ENCODE measurements at places on chromosomes 16 and 17.

GRCh38 chr17:8062807-8063483 lies 24.1 kb downstream of the ALOX15B start:
- no peak for DNase-seq

GRCh38 chr17:35764123-35764991 lies 3.7 kb downstream of the C17orf50 start:
- peak; percentile 92 for DNase-seq

DNA sequence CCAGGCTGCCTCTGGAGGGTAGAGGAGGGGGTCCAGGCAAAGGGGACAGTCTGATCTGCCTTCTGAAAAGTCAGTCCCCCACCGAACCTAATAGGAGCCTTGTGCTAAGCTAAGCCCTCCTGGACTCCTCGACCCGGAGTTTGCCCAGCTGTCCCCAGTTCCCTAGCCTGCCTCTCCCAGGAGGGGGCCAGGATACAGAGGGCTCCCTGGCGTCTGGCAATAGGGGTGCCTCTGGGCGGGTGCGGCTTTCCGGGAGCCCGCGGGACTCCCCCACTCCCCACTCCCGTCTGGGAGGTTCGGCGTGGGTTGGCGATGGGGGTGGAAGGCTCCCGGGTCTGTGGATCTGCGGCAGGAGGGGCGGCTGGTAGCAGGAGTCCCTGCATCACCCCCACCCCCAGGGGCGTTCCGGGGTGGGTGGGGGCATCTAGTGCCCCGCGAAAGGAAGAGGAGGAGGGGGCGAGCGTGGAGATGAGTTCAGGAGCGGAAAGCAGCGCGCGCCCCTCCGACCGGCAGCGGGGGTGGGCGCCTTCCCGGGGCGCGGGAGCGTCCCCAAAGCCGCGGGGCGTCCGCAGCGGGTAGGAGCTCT lies 1.2 kb downstream of the GSG1L start:
- no peak for DNase-seq

GRCh38 chr17:45052052-45052772 lies 780 bp upstream of the DCAKD start:
- peak; percentile 54 for DNase-seq

DNA sequence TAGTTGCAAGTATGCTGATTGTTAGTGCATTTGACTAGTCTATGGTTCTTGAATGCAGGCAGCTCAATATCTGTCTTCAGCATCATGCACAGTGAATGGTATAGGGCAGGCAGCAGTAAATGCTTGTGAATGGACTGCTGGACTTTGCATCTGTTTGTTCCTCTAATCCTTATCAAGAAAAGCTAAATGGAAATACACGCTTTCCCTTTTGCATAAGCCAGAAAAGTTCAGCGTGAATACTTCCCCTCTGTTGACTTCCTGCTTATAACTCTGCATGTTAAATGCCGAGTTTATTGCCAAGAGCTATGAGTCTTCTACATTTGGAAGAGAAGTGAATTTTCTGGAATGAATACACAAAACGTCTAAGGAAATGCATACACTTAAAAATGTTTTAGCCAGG lies 127.9 kb upstream of the CPHXL start:
- no peak for DNase-seq

GRCh38 chr16:88356727-88357199 lies 26.0 kb upstream of the ZNF469 start:
- DNase-seq = no peak

DNA sequence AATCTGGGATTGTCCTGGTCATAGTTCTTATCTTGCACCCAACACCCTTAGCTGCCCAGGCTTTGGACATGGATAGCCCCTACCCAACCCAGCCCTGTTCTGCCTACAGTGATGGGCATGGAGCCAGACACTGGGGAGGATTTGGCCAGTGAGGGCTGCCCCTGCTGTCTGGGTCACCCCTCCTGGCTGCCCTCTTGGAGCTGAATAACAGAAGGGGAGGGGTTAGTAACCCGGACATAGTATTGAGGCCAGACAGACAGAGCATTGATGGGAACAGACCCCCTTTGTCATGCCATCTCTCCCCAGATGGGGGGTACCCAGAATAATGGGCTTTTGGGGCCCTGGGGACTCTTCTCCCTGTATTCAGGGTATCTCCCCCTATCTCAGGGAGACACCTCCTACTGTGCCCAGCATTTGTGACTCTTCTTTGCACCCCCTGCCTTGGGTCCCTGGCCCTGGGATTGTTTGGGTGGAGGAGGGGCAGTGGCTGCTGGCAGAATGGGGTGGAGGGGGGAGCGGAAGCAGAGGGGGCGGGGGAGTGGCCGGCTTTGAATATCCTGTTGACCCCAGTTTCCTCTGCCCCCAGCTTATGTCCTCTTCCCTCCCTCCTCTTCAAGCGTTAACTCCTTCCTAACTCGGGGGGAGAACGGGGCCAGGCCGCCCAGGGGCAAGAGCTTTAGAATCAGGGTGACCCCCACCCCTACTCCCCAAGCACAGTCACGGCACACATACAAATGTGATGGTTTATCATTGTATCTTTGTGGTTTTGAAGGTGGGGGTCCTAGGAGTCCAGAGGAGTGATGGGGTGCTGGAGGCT lies 17.0 kb downstream of the GJD3 start:
- no peak for DNase-seq

DNA sequence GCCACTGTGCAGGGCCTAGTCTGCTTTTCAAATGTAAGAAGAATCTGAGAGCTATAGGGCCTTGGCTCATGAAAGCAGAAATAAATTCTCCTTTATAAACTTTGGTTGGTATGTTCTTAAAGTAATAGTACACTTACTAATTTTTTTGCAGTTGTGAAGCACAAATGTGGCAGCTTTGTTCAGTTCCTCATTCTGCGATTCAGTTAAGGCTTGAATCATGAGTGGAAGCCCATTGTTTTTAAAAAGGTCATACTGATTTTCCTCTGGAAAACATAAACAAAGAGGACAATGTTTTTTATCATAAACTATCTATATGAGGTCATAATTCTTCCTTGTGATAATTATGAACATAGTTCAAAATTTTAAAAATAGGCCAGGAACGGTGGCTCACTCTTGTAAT lies 23.6 kb upstream of the DYNC1LI2 start:
- no peak for DNase-seq

DNA sequence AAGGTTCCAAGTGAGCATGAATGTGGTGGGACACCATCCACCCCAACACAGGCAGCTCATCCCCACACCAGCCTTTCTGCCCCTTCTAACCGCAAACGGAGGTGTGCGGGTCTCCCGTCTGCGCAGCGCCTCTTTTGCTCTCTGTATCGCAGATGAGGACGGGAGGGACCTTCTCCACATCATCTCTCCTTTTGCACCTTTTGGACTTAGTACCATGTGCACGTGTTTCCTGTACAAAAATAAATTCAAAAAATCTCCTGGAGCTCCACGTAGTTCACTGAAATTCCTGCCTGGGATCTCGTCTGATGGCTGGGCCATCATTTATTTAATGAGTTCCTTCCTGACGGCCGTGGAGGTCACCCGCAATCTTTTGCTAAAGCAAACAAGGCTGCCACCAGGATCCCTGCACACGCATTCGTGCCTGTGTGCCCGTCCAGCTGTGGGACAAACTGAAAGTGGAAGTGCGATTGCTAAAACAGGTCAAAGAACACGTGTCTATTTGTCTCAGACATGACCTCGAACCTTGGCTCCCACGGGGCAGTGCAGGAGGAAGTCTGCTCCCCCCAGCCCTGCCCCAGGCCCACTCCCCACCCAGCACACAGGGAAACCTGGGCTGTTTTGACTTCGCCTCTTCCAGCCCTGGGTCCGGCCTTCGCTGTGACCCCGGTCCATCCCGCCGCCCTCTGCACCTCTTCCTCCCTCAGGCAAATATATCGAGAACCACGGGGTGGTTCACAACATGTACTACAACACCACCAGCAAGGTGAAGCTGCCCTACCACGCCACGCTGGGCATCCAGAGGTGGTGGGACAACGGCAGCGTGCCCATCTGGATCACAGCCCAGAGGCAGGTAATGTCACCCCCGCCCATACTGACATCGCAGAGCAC lies 2.3 kb downstream of the ENPP7 start:
- peak; percentile 81 for DNase-seq

DNA sequence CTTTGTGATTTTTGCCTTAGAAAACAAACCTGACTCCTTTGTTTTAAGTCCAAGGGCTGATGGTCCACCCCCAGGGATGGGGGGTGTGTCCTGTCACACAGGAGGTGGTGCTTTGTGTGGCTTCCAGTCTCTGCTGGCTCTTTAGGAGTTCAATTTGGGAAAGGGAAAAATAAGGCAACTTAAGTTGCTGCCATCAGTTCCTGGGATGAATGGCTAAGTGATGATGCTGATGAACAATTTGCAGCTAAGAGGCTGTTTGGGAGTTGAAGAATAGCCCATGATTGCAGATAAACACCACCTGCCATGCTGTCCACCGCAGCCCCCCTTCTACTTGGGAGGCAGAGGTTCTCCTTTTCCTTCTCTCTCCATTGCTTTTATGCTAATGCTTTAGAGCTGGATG lies 40.2 kb downstream of the ARL4D start:
- DNase-seq = no peak

DNA sequence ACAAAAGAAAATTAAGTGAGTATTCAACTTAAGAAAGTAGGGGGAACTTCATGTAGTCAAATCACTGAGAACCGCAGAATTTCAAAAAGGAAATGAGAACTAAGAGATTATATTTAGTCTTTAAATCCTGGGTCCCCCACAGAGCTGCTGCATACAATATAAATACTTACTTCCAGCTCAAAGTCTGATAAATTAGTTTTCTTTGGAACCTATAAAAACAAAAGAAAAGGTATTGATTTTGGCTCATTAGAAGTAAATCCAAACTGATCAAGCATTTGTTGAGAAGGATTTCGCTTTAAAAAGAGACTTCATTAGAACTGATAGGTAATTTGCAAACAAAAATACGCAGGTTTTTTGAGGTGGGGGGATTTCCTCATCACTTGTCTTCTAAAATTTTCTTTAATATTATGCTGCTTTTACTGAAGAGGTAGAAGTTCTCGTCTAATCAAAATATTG lies 21.9 kb downstream of the PARN start:
- DNase-seq = peak; percentile 48

DNA sequence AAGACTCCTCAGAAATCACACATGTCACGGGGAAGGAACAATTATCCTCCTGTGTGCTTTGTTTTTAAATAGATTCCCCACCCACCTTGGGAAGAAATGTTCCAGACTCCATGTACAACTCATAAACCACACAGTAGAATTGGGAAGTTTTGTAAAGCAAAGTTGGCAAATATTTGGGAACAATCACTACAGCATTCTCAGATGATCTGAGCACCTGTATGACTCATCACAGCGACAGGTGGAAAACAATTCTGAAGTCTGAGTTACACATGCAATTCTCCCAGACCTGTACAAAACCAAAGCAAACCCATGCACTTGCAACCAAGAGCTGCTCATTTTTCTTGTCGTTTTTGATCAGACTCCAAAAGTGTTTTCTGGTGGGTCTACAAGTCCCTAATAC lies 14.4 kb upstream of the MYLK3 start:
- no peak for DNase-seq

DNA sequence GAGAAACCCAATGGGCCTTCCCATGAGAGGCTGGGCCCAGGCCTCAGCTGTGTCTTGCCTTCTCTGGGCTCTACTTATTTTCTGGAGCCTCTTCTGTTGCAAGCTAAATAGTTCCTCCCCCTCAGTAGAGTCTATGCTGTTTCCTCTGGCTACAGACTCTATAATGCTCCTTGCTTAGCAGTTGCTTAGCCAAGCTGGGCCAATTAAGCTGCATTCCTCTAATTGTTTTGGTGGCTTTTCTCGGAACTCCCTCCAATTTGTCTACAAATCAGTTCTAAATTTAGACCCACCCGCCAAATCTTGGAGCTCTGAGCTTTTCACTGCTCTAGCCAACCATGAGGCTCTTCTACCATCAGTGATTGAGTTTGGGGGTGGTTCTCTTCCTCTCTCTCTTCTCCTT lies 302.7 kb upstream of the ASIC2 start:
- no peak for DNase-seq

GRCh38 chr16:1758923-1759322 lies 12.4 kb downstream of the NME3 start:
- no peak for DNase-seq

GRCh38 chr17:41618341-41619035 lies 5.9 kb downstream of the KRT17 start:
- DNase-seq = no peak

DNA sequence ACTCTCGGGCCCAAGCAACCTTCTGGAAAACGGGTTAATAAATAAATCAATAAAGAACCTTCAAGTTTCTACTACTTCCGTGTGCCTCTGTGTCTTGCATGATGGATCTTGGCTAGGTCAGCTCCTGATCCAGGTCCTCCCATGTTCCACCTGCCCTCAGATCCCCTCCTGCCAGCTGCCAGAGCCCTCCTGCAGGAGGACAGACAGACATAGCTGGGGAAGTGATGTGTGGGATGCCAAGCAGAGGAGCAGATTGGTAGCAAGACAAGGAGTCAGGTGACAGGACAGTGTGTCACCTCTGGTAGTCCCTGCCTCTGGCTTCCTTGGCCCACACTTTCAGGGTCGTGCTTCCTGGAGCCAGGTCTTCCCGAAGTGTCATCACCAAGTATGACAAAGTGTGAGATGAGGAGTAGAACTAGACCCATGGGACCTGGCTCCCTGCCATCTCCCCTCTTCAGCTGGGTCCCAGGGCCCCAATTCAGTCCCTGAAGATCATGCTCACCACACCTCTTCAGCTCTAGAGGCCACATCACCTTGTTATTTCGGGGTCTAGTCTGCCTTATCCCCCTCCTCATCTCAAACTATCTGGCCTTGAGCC lies 1.0 kb upstream of the EPN3 start:
- no peak for DNase-seq

DNA sequence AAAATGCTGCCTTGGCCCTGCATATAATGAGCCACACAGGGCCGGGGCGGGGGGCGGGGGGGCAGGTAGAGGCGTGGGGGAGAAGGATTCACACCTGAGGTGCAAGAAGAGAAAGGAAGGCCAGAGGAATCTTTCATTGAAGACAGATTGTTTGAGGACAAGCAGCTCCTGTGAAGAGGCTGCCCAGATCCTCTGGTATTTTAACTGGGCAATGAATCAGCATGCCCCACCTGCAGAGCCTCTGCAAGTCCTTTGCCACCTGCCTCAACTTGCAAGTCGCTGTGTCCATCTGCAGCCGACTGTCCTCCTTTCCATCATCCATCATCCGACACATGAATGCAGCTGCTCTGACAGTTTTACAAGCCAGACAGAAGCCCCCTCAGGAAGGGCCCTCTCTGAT lies 1.2 kb upstream of the SOST start:
- no peak for DNase-seq

DNA sequence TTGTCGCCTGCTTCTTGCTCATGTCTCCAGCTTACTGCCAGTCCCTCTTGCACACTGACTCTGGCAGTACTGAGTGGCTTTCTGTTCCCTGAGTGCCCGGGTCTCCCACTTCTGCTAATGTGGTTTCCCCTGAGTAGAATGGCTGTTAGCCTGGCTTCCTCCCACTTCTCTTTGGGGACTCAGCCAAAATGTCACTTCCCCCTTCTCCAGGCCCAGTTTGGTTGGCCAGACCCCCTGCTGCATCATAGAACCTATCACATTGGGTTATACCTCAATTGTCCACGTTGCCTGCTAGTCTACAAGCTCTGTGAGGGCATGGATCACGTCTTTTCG lies 304.4 kb downstream of the HS3ST3B1 start:
- peak; percentile 1 for DNase-seq

DNA sequence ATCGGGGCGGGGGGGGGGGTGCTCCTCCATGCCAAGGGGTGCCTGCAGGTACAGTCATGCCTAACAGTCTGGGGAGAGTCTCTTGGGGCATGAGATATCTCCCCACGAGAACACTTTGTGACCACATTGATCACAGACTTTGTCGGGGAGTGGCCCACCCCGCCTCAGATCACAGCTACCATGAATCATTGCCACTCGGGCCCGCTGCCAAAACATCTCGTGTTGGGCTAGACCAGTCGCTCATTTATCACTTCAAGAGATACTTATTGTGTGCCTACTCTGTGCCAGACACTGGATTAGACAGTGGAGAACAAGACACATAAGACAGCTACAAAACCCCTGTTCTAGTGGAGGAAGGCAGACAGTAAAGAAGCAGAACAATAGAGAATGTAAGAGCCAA lies 72.6 kb downstream of the CLEC16A start:
- DNase-seq = no peak
